Astrocyte of the spinal cord (primary cell): ENCODE measurements at places on chromosomes 7 and 10.

GRCh38 chr10:28147706-28148105 lies 148.8 kb upstream of the ODAD2 start:
- DNase-seq, result no peak

- DNase-seq, result no peak
These were observed 88.0 kb downstream of the TMEM178B start for GRCh38 chr7:141161550-141162535.

GRCh38 chr7:113314594-113314993 lies 196.2 kb upstream of the SMIM30 start:
- no peak for DNase-seq

- DNase-seq, result no peak
These were observed 71.6 kb upstream of the ZPBP start for GRCh38 chr7:50164559-50165170.

DNA sequence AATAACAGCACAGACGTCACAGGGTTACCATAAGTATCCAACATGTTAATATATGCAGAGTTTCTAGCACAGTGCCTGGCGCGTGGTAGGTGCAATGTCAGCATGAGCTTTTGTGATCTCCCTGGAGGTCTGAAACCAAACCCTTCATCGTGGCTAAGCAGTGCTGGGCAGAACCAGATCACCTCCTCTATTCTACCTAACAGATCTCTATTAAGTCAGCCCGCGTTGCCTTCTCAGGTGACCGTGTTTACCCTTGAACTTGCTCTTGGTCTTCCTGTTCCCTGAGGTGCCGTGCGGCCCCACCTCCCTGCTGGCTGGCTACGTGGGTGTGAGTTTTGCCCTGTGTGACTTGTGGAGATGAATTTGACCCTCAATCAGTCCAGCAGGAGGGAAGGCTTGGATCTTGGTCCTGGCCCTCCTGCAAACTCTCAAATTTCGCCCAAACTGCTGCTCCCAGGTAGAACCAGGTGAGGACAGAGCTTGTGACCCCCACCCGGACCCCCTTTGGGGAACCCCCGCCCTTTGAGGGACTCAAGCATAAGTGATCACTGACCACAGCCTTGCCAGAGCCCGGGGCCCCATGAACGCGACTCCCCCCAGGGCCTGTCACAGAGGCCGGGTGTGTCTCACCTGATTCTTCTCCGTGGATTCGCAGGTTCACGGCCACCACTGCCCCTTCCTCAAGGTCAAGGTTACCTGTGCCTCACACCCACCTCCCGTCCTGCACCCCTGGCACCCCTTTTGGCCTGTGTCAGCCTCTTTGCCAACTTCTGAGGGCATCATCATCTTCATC lies 54.2 kb downstream of the ELFN1 start:
- no peak for DNase-seq

DNA sequence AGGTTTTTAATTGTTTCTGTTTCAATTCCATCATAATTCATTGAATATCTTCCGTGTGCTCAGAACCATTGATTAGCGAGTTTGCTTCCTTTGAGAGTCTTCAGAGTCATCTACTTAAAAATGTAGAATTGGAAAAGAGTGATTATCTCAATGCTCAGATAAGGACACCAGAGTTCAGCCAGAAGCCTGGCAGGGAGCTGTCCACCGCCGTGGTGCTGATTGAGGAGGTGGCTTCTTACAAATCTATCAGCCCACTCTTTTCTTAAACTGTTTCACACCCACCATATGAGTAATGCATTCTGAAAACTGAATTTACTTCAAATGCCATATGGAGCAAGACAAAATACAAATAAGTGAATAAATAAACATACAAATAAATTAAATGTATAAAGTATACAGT lies 79.3 kb downstream of the INSYN2A start:
- peak; percentile 69 for DNase-seq

DNA sequence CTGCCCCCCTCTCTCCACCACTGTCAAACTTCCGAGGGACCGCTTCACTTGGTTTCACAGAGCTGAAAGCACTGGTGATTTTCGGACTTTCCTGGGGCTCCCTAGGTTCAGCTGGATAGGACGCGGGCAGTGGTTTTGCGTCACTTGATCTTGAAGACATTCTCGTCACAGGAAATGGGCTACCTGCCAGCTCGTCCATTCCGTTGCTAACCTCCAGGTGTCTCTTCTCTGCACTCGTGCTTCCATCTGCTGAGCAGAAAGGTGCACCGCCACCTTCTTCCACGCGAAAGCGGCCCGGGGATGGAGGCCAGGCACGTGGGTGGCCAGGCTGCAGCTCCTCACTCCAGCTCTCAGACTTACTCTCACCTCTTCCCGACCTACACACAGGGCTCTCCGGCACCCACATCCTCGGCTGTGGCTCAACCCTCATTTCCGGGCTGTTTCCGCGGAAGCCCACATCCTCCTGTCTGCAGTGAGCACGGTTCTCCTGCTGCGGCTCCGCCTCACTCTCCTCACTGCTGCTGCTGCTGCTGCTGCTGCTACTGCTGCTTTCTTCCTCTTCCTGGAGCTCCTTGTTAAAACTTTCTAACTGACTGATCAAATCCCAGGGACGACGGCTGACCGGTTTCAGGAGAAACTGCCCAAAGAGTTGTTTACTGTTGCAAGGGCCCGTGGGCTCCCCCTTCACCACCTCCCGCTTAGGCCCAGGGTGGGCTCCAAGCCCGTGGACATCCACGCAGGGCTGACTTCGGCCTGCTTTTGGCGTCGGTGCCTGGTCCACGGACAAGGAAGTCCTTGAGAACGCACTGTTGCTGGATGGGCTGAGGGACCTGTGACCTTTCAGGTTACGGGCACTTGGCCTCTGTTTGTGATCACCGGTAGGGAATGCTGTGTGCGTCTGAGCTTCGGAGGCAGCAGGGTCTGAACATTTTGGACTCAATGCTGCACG lies 32.1 kb downstream of the JCAD start:
- DNase-seq, result no peak

DNA sequence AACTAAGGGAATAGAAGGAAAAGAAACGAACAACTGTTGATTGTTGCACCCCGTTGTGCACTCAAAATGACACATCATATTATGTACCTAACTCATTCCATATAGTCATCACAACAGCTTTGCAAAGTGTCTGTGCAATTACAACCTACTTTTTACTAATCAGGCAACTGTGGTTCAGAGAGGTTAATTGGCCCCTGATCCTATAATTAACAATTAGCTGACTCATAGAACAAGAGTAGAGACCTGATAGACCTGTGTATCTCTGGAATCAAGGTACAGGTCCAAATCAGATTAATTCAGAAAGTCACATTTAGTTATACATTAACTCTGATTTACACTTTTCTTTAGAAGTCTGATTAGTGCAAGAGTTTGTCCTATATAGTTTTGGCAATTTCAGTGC lies 122.5 kb upstream of the CDK13 start:
- no peak for DNase-seq

GRCh38 chr10:88523739-88524400 lies 59.2 kb downstream of the RNLS start:
- no peak for DNase-seq

- DNase-seq, result no peak
These were observed 7.3 kb upstream of the ELFN1 start for GRCh38 chr7:1662767-1663166.

GRCh38 chr10:78041170-78042057 lies 7.8 kb downstream of the RPS24 start:
- no peak for DNase-seq

DNA sequence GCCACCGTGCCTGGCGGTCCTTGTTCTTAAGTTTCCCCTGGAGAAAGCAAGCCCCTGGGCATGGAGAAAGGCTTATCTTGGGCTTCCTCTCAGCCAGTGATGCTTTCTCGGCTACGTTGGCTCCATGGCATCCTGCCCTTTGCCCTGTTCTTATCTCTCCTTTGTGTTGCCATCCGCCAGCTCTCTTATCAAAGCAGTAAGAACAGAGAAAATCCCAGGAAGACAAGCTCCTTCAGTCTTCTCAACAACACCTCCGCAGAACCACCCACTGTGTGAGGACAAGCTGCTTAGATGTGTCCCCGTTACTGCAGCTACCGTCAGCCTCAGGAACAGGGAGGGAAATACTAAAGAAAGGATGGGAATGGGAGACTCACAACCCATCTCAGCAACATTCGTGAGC lies 3.3 kb downstream of the PLEKHS1 start:
- DNase-seq, result no peak

DNA sequence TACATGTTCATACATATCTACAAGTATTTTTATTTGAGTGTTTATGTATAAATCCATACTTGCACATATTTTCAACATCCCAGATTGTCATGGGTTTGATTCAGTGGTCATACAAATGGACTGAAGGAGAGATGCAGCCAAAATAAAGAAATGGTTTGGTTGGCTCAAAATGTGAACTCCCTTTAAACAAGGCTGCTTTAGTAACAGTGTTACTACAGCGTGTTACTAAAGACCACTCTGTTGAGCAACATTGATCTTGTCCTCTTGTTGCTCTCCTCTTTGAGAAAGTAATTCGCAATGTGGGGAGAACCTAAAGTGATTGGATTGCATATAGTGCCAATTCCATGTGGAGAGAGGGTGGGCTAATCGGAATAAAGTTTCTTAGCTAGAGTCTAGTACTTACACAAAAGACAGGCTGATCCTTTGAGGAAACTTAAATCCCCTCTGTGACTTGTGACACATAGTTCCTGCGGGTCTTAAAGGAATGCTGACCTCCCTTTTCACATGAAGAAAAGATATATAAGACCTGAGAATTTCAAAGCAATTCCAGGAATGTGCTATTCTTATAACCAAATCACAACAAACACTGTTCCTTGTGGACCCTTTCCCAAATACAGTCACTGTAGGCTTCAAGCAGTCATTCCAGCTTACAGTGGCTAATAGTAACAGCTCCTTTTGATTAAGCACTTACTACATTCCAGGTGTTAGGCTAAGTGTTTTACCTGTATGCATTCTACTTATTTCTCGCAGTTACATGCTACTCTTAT lies 144.3 kb downstream of the FZD1 start:
- DNase-seq, result no peak

GRCh38 chr10:34740321-34740720 lies 74.8 kb downstream of the PARD3 start:
- no peak for DNase-seq
